Umbilical cord (tissue), 2 donors: ENCODE measurements at places on chromosomes 16 and 17.

- DNase-seq = peak; percentile 66
Measured at GRCh38 chr17:40399185-40399584, 18.5 kb downstream of the TOP2A start.

DNA sequence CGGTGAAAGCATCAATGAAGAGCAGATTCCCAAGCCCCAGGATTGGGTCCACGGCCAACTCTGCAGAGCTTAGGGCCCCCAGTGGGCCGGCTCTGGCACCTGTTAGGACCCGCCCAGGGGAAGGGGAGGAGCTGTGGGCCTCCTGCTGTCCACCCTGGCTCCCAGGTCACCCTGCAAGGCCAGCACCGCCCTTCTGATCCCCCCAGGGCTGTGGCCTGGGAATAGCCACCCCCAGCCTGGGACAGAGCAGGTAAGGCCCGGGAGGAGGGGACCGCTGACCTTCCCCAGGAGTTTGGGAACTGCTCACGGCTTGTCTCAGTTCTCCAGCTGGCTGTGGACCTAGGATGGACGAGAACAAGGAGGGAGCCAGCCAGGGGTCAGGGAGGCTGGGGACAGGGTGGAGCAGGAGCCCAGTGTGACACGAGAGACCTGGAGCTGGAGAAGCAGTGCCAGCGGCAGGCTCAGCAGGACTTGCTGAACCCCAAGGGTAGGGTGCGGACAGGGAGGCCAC, 39.3 kb upstream of the SLC38A10 start:
- DNase-seq = no peak

DNA sequence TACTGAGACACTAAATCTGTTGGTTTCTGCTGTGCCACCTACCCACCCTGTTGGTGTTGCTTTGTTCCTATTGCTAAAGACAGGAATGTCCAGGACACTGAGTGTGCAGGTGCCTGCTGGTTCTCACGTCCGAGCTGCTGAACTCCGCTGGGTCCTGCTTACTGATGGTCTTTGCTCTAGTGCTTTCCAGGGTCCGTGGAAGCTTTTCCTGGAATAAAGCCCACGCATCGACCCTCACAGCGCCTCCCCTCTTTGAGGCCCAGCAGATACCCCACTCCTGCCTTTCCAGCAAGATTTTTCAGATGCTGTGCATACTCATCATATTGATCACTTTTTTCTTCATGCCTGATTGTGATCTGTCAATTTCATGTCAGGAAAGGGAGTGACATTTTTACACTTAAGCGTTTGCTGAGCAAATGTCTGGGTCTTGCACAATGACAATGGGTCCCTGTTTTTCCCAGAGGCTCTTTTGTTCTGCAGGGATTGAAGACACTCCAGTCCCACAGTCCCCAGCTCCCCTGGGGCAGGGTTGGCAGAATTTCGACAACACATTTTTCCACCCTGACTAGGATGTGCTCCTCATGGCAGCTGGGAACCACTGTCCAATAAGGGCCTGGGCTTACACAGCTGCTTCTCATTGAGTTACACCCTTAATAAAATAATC, 14.6 kb downstream of the STH start:
- peak; percentile 30 for DNase-seq

DNA sequence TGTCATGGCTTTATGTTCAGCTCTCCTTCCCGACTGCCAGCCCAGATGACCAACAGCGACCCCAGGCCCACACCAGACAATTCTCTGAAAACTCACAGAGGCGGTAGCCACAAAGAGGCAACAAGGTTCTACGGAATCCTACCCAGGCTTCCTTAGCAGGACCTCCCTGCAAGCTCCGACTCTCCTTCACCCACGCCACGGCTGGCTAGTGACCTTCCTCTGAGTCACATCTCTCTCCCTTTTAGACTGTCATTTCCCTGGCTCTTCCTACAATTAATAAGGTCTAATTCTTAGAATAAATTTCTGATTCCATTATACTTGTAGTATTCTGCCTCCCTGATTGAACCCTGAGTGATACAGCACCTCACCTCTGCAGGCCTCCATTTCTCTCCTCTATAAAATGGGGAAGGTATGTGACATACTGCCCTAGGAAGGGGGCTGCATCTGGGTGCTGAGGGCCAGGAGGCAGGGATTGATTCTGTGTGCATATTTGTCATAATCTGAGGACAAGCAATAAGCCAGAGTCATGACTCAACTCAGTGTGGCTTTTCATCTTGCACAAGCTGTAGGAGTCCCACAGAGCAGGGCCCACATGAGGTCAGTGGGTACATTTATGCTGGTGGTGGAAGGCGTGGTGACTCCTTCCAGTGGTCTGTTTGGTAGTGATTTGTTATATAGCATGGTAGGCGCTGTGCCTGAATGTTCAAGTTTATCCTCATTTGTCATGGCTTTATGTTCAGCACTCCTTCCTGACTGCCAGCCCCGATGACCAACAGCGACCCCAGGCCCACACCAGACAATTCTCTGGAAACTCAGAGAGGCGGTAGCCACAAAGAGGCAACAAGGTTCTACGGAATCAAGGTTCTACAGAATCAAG, 46.2 kb downstream of the SMPD3 start:
- no peak for DNase-seq

GRCh38 chr16:16850274-16850673, 471.3 kb downstream of the NPIPA7 start:
- DNase-seq = no peak

- DNase-seq = no peak
Measured at GRCh38 chr17:4529533-4530152, 25.5 kb downstream of the MYBBP1A start.

- DNase-seq = no peak
Measured at GRCh38 chr16:28189245-28189644, 22.5 kb downstream of the XPO6 start.

DNA sequence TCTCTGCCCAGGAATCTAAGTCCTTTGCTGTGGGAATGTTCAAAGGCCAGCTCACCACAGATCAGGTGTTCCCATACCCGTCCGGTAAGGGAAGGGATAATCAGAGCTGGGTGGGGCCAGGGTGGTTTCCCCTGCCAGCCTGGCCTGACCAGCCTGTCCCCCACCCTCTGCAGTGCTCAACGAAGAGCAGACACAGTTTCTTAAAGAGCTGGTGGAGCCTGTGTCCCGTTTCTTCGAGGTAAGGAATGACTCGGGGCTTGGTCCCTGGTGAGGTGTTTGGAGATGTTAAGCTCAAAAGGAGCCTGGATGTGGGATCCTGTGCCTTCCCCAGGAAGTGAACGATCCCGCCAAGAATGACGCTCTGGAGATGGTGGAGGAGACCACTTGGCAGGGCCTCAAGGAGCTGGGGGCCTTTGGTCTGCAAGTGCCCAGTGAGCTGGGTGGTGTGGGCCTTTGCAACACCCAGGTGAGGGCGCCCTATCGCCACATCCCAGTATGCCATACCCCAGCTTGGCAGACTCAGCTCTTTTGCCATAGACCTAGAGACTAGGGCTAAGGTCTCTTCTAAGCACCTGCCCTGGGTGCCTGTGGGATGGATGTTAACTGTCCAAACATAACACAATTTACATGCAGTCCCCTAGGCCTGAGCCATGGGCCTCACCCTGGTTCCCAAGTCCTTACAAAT, 997 bp downstream of the ACADVL start:
- DNase-seq = no peak

- no peak for DNase-seq
Measured at GRCh38 chr16:72905581-72905980, 142.3 kb downstream of the ZFHX3 start.

GRCh38 chr16:1938316-1938715, 4.7 kb downstream of the MSRB1 start:
- DNase-seq = no peak

DNA sequence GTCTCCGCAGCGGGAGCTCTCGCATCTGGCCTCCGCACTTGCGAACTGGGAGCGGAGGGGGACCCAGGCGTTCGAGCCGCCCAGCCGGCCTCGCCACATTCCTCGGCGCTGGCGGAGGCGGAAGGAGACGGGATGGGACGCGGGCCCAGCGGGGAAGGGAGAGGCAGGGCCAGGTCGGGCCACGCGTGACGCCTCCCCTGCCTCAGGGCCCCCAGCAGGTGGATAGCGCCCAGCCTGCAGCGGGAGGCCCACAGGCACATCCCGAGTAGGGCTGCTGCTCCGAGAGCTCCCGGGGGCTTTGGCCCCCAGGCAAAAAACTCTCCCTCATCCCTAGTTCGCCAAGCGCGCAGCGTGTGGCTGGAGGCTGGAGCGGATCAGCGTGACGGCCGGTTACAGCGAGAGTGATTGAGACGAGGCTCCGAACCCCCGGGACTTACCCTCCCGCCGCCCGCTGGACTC, 800 bp downstream of the PLEKHH3 start:
- peak; percentile 57 for DNase-seq

DNA sequence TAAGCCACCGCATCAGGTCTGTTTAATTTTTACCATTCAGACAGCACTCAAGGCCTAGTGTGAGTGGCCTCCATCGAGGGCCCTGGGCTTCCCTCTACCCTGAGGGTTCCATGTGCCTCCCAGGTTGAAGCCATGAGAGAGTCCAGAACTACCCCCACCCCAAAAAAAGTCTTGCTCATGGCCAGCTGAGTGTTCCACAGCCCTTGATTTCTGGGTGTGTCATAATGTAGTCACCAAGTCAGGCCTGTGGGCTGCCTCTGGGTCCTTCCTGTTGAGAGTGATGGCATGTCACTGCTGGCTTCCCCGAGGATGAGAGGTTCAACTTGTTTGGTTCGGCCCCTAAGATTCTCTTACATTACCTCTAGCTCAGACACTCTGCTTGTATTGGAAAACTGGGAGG, 100.6 kb downstream of the PITPNC1 start:
- DNase-seq = no peak

DNA sequence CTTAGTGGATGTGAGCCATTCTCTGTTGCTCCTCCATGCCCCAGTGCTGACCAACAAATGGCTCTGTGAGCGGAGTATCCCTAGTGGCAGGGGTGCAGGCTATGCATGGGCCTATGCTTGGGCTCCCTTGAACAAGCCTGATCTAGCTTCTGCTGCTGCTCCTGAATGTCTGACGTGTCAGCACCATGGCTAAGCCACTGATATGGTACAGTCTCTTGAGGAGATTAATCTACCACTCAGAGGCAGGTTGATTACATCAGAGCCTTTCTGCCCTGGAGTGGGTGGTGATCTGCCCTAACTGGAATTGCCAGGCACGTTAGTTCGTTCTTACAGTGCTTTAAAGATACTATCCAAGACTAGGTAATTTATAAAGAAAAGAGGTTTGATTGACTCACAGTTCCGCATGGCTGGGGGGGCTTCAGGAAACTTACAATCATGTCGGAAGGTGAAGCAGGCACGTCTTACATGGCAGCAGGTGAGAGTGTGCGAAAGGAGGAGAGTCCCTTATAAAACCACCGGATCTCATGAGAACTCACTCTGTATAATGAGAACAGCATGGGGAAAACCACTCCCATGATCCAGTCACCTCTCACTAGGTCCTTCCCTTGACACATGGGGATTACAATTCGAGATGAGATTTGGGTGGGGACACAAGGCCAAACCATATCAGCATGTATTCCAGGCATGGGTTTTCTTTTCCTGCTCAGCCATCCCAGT, 41.5 kb upstream of the B4GALNT2 start:
- no peak for DNase-seq

GRCh38 chr16:68512183-68512582, 26.9 kb upstream of the ZFP90 start:
- DNase-seq = no peak
